Stimulated activated CD8-positive, alpha-beta memory T cell treated with anti-CD3 and anti-CD28 coated beads, Interleukin-2, amount 100 ng/mL, for 1 hour (primary cell): ENCODE measurements at places on chromosomes 6 and 20.
A peak's percentile ranks its signal among the peaks of the same experiment; 100 is the strongest.

DNA sequence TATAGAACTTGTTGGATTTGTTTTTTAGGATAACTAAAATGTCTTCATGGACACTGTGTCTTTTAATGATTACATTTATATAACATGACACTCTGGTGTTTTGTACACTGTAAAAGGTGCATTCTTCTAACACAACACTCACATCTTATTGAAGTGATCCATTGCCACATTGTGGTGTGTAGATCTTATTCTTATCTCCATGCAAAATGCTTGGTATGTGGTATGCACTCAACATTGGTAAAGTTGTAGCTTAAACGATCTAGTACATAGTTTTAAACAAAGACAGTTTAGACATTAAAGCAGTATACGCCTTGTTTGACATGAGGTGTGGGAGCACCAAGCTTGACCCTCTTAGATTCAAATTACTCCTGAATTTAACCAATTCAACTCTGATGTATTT, 84.7 kb downstream of the SASH1 start:
- DNase-seq: no peak

- peak; percentile 31 for DNase-seq
Measured at GRCh38 chr6:143060806-143061596, at the start of gene AIG1. AIG1 (plus strand) TSS chr6:143060889; CDS start chr6:143060926, 37 bp downstream.

- DNase-seq: no peak
Measured at GRCh38 chr6:84033523-84034451, at the start of gene MRAP2. MRAP2 (plus strand) TSS chr6:84033772; CDS start chr6:84055319, 21,547 bp downstream.

DNA sequence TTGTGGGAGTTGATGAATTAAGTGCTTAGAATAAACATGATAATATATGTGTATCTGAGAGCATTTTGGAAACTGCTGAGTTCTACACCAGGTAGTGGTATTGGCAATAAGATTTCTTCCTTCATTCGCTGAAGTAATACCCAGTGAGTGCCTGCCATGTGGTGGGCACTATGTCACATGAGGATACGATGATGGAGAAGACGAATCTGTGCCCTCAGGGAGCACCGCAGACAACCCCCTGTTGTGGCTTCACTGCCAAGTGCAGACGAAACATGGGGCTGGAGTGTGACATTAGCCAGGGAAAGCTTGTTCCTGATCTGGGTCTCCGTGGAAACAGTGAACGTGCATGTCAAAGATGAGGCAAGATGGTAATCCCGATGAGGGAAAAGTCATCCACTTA, 7.9 kb downstream of the ZNF76 start:
- DNase-seq: no peak

DNA sequence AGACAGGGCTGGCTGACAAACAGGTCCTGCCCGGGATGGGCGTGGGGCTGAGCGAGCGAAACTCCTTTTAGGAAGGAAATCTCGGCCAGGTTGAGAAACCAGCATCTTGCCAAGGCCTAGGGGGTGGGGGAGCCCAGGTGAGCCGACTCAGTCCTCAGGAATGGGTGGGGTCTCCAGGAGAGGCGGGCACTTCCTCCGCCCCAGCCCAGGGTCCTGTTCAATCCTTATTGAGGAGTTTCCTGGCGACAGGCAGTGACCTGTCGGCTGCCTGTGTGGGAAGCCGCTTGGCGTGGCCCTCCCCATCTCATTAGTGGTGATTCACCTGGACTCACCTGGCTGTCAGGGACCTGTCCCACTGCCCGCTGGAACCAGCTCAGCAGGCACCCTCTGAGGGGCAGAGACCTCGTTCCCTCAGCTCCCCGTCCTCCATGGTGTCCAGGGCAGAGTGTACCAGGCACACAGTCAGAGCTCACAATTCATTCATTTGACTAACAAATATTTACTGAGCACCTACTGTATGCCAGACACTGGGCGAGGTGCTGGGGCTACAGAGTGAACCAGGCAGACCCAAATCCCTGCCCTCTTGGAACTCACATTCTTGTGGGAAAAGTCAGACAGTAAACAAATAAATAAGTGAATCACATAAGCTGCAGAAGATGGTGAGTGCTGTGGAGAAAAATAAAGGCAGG, 51.1 kb downstream of the FGD2 start:
- DNase-seq: no peak

- DNase-seq: no peak
Measured at GRCh38 chr20:53527196-53527595, 66.4 kb downstream of the ZNF217 start.

- DNase-seq: no peak
Measured at GRCh38 chr20:14838663-14839628, 501.5 kb upstream of the FLRT3 start.

- DNase-seq: no peak
Measured at GRCh38 chr20:34468951-34469350, 47.3 kb upstream of the DYNLRB1 start.

- no peak for DNase-seq
Measured at GRCh38 chr6:170081556-170081955, 209.3 kb downstream of the DLL1 start.

- no peak for DNase-seq
Measured at GRCh38 chr6:24566020-24566767, 71.4 kb downstream of the ALDH5A1 start.

DNA sequence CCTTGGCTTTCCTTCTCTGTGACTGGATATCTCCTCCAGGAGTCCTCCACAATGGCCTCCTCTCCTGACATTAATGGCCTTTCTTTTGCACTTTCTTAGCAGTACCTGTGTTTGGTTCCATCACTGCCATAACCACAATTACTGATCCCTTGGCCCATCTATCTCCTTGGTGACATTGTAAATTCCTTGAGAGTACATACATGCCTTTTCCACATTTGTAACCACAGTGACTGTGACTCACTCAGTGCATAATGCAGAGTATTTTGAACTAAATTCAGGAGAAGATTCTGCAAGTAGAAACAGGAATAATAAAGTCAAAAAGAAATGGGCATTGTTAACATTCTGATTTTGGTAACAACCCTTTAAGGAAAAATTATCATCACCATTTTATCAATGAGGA, 197.2 kb upstream of the SOX4 start:
- DNase-seq: no peak

- no peak for DNase-seq
Measured at GRCh38 chr20:52268184-52268749, 76.7 kb upstream of the ZFP64 start.

DNA sequence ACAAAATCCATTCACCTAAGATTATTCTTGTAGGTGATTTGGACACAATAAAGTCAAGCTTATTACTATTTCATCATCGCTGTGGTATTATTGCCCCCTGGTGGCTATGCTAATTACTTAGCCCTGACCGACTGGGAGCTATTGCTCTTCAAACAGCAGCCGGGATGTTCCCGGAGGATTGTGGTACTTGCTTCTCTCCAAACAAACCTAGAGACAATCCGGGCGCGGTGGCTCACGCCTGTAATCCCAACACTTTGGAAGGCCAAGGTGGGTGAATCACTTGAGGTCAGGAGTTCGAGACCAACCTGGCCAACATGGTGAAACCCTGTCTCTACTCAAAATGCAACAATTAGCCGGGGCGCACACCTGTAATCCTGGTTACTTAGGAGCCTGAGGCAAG, 15.4 kb upstream of the STMND1 start:
- no peak for DNase-seq
